Mesendoderm (in vitro differentiated cells): ENCODE measurements at places on chromosomes 13 and 19.

GRCh38 chr13:45410001-45410400 is 8.2 kb downstream of the SLC25A30 start:
- DNase-seq = no peak

DNA sequence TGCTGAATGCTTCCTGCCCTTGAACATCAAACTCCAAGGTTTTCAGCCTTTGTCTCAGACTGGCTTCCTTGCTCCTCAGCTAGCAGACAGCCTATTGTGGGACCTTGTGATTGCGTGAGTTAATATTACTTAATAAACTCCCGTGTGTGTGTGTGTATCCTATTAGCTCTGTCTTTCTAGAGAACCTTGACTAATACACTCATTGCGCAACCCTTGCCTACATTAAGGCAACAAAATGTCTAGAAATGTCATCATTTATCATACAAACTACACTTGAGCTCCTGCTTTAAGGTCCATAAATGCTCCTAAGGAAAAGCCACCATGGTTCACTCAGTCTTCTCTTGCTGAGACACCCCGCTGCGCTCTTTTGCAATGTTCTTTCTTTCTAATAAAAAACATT is 2861.0 kb downstream of the PCDH9 start:
- DNase-seq = no peak

- peak; percentile 76 for DNase-seq
Measured at GRCh38 chr13:99766641-99767045, 204.9 kb downstream of the ZIC5 start.

DNA sequence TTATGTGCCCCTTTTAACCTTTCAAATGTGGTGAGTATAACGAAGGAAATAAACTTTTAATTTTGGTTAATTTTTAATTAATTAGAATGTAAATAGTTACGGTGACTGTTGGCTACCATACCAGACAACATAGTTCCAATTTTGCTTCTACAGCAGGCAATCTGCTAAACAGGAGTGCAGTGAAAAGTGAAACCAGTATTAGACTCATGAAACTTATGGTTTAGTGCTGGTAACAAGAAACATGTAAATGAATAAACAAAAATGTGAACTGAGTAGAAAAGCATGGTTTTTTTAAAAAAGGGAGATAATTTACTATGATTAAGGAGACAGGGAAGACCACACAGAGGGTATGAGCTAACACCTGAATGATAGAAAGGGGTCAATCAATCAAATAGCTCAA is 478.4 kb downstream of the PCDH9 start:
- DNase-seq = no peak

DNA sequence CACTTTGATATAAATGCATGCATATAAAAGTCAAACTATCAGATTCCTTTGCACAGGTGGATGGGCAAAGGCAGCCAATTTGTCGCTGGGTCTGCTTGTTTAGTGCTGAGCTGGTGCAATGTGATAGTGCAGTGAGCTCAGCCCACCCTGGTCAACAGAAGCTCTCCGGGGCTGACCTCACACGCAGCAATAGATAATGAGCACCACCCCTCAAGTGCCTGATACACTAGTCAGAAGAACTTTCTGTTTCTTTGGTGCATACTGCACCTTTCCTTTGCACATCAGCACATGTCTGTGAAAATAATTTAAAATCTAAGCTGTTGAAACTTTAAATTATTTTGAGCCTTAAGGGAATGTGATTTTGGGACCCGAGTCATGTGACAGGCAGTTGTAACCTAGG is 20.2 kb downstream of the ATP8A2 start:
- DNase-seq = no peak

DNA sequence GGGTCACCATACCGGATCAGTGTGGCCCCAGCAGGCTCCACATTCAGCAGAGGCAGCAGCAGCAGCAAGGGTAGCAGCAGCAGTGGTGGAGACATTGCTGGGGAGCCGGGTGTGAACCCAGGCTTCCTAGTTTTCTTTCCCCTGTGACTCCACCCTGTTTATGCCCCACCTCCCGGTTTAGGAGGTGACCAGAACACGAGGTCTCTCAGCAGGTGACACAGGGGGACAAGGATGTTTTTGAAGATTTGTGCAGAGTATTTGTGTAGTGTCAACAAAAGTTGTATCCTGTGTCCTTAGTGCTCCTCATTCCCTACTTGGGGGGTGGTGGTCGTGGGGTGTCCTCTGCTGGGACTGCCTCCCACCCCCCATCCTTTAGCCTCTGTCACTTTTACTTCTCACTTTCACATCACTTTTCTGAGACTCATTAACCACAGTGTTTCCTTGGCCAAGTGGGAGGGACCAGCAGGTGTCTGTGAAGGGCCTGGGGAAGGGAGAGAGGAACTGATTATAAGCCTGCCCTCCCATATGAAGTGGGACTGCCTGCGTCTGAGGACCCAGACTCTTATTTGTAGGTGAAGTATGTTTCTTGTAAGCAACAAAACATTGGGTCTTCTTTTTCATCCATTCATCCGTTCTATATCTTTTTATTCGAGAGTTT is 15.6 kb upstream of the KCNC3 start:
- DNase-seq = no peak
